ENCODE measurements at places on chromosomes 12 and 14.

DNA sequence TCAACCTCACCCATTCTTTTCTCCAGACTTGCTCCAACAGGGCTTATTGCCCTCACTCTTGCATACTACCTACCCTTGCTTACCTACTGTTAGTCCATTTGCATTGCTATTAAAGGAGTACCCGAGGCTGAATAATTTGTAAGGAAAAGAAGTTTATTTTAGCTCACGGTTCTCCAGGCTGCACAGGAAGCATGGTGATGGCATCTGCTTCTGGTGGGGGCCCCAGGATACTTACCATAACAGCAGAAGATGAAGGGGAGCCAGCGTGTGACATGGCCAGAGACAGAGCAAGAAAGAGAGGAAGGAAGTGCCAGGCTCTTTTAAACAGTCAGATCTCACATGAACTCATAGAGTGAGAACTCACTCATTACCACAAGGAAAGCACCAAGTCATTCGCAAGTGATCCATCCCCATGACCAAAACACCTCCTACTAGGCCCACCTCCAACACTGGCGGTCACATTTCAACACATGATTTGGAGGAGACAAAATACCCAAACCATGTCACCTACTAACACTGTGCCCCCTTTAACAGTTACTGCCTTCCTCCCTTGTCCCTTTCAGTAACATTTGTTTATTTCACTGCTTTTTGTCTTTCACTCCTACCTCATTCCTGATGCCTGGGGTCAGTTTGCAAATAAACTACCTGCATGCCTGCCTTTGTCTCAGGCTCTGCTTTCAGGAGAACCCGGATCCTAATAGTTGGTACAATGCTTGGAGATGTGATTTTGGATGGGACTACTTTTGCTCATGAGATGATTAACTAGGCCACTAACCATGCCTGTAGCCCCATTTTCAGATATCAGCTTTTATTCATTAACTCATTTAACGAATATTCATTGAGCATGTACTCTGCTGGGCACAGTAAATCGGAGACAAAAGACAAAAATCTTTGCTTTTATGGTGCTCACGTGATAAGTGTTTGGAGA, 41.6 kb upstream of the CSRP2 start:
- no peak for DNase-seq

DNA sequence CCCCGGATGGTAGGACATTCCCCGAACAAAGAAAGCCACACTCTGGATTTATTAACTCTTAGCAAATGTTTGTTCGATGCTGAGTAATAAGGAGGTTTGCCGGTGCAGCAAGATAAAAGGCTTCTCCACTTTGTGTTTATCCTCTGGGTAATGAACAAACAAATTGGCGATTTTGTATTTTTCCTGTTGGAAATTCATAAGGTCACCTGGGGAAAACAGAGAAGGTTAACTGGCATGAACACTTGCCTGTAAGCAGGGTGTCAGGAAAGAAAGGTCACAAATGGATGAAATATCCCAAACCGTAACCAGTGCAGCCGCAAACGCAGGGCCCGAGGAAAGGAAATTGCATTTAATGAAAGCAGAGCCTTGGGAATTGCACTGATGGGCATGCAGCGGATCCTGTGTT, 132.8 kb downstream of the RMST start:
- DNase-seq = no peak

- no peak for DNase-seq
Observed at GRCh38 chr12:10716704-10717315, 6.3 kb downstream of the YBX3 start.

DNA sequence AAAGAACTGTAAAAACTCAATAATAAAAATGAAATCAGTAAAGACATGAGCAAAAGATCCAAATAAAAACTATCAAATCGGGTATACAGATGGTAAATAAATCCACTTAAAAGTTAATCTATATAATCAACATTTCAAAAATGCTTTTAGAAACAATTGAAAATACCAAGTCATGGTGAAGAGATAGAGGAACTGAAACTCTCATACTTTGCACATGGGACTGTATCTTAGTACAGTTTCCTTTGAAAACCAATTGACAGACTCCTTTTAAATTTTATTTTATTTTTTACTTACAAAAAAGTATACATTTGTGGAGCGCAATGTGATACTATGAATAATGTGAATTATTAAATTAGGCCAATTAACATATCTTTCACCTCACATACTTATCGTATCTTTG, 98.6 kb upstream of the FAR2 start:
- DNase-seq = no peak

DNA sequence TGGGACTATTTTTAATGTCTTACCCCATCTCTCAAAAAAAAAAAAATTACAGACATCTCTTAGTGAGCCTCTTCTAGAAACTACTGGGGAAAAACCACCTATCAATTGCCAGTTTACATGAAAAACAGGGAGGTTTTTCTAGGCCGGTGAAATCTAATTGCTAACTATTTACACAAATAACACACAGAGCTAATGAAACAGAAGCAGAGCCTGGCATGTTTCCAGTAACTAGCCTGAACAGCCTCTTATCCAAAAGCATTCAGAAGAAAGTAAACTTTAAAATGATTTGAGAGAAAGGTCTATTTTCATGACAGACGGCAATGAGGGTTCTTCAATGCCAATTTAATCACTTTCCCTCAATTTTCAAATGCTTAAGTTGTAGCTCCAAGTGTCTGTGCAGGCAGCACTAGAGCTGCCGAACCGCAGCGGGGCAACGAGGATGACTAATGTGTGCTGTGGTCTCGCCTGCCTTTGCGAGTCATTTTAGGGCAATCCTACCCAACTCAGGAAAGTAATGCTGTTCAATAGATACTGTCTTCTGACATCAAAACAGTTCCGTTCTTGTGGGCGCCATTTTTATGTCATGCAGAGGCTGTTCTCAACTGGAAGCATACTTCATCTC, 84.6 kb downstream of the SETD3 start:
- no peak for DNase-seq

GRCh38 chr12:53128780-53129569, 25.7 kb downstream of the SOAT2 start:
- no peak for DNase-seq

DNA sequence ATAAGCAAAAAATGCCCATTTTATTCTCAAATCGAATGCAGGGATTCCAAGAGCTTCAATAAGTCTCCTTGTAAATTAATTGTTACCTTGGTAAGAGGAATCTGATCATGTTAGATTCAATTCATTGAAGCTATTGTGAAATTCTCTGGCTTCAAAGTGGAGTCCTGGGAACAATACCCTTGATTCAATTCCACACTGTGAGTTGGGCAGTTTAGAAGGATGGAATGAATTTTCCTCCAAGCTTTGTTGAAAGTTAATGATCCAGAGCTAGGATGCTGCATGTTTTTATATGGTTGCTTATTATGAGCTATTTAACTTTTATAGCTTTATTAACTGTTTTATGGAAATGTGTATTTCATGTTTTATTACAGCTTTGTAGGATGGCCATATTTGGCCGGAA, 89.9 kb upstream of the IGF1 start:
- no peak for DNase-seq

Measured in NCI-H526 (cell line).